ENCODE measurements at places on chromosomes 2 and 18.

DNA sequence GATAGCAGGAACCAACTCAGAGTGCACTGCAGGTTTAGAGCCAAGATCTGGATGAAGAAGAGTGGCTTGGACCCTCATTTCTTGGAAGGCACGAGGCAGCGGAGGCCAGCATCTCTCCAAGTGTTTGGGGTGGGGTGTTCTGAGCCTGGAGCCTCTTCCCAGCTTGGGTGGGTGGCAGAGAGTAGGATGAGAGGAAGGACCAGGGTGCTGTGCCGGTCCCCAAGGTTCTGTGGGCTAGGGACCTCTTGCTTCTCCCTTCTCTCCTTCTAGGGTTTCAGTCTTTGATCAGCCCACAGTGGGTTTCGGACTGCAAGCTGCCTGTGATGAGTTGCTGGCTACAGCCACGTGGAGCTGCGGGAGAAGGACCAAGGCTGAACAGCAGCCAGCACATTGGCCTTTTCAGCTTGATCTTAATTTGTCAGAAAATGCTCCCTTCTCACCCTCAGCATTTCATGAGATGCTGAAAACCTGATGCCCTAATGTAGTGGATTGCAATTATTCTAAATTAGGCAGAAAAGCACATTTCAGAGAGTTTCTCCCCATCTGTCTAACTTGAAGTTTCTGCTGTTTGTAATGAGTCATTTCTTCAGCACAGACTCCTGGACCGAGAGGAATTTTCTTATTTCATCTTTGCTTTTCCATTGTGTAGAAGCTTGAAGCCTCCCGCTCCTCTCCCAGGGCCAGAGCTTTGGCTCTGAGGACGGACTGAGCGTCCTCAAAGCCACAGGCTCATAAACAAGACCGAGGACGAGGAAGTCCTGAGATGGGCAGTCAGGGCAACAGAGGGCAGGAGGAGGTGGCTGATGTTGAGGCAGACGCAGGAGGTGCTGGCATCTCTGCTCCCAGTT, 99.1 kb upstream of the HDAC4 start:
- DNase-seq = no peak

GRCh38 chr2:148974095-148974494, 64.4 kb upstream of the LYPD6B start:
- no peak for DNase-seq

- no peak for DNase-seq
These were observed 382.1 kb downstream of the OSR1 start for GRCh38 chr2:18976168-18976961.

- no peak for DNase-seq
These were observed 269.3 kb downstream of the ALPK2 start for GRCh38 chr18:58359620-58360019.

DNA sequence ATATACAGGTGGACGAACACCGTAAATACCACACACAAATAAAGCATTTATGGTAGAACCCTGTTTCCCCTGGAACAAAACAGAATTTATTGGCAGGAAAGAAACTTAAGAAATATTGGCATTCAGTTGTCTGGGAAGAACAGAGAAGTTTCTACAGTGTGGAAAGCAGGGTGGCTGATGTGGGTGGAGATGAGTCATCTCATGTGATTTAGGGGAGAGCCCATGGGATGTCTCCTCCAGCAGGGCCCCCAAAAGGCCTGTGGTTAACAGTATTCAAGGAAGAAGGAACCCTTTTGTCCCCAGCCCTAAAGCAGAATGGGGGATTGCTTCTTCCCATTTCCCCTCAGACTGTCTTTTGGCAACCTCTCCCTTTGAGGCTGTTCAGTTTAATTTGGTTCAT, 24.2 kb downstream of the SIX3 start:
- no peak for DNase-seq

GRCh38 chr2:46161315-46161714, 135.9 kb upstream of the EPAS1 start:
- no peak for DNase-seq

- DNase-seq = no peak
These were observed 121.8 kb downstream of the TDRD15 start for GRCh38 chr2:21245565-21245964.

- no peak for DNase-seq
These were observed 4.9 kb upstream of the GATA6 start for GRCh38 chr18:22164337-22165048.

DNA sequence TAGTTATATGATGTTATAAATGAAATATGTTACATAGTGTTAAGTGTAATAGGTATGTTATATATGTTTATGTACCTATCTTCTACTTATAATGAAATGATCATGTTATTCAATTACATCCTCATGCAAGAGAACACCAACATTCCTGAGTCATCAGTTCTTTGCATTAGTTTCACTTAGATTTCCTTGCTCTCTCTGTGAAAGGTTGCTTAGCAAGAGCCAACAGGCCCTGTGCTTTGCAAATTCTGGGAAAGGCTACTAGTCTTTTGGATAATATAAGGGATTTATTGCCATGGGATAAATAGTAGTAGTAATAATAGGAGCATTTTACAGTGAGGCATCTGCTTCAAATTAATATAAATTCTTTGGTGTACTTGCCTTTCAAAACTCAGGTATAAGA, 274.8 kb downstream of the SP3 start:
- DNase-seq = no peak

DNA sequence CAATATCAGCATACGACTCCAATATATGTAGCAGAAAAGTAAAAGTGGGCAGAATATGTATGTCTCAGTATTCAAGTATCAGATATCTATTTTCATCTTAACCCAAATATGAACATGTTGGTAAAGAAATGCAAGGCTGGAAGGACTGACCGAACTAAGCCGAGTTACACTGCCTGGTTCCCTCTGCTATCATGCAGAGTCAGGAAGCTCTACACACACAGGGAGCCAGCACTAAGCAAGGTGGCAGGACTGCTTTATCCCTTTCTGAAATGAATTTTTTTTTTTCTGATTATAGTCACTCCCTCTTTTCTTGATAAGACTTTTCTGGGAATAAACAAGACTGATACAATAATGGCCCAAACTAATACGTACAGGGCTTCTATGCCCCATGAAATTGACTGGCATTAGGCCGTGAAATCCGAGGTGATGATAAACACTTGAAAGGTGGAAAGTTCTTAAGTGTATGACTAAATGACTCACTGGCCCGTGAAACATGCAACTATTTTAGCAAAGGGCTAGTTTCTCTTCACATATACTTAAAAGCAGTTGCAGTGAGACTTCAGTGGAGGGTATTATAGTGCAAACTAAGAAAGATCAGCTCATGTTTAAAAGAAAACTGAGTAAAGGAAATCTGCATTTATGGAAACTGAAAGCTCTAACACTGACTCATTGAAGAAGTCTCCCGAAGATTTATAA, 14.9 kb downstream of the DPP4 start:
- DNase-seq = peak; percentile 42

- no peak for DNase-seq
These were observed 83.5 kb downstream of the HRH4 start for GRCh38 chr18:24543795-24544498.

GRCh38 chr2:160940699-160941098, 219.5 kb upstream of the TANK start:
- DNase-seq = no peak

GRCh38 chr2:222912776-222913175, 51.9 kb downstream of the ACSL3 start:
- DNase-seq = no peak

DNA sequence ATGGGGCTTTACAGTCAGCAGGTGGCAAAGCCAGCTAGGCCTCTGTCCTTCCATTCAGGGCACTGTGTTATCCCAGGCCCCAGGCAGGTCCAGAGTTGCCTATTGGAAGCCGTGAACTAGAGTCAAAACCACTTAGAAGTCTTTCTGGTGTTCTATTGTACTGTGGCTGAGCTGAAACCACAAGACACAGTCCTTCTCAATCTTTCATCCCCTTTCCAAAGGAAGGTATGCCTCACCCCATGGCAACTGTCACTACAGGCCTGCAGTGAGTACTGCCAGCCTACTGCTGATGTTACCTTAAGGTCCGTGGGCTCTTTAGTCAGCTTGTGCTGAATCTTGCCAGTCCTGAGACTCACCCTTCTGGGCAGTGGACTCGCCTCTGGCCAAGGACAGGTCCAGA, 181.6 kb downstream of the GULP1 start:
- DNase-seq = no peak

- DNase-seq = no peak
These were observed 1091.5 kb upstream of the CHAC2 start for GRCh38 chr2:52676056-52676455.

DNA sequence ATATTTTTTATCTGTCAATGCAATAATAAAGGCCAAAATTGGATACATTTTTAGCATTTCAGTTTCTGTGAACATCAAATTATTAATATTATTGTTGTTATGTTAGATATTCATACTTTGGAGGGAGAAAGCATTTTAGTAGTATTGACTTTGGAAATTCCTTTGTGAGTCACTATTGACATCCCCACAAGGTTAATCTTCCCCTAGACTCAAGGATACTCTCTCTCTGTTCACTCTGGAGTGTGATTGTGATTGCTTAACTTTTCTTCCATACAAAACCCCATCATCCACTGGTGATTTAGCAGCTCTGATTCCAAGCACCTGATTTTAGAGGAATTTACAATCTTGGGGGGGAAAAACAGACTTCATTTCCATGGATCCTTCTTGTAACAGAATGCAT, 352.0 kb downstream of the THSD7B start:
- DNase-seq = no peak

DNA sequence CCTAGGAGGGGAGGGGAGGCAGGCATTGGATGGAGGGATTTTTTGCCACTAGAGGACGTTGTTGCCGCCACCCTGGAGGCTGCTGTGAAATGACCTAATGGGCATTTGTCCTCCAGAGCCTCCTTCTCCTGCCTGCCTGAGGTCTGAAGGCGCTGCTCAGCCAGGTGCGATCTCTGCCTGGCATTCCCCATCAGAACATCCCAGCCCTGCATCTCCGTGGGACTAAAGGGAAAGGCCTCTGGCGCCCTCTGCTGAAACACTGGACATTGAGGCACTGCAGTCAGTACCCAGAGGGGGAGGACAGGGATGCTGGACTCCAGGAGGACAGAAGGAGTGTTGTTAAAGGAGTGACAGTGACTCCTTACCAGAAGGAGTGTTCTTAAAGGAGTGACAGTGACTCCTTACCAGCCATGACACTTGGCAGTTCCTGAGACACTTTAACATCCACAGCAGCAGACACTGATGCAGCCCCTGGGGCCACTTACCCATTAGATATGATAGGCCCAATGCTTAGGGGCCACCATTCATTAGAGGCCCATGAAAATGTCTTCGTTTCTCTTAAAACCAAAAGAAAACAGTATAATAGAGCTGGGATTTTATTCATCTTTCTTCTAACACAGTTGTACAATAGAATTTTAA, 17.0 kb downstream of the THNSL2 start:
- DNase-seq = peak; percentile 62

DNA sequence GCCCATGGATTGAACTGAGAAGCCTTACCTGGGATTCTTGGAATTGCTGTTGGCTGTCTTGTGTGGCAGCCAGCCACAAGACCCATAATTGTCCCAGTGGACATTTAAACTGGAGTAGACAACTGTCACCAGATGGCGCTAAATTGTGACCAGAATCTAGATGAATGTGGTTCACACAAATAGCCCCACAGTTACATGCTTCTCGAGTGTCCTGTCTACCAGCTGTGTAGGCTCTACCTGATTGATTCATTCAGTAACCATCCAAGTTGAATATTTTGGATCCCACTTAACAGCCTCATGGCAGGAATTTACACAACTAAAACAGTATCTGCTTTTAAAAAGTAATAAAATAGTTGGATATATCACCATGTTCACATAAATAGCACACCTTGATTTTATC, 73.2 kb downstream of the MAP4K4 start:
- no peak for DNase-seq

GRCh38 chr18:77486985-77487384, 237.3 kb downstream of the GALR1 start:
- DNase-seq = no peak
